ENCODE measurements at places on chromosomes 5 and 9. TPM values are rescaled to one million over a fixed set of nuclear protein-coding genes. Genes with fewer than 3 reads are reported as not detected.

GGTA1 gene
- total RNA-seq: 0.65 TPM

TUSC1 gene
- total RNA-seq: 12.5 TPM

N4BP3 gene
- 37.9 TPM for total RNA-seq

CAVIN4 gene
- 1.6 TPM for total RNA-seq

RNF224 gene
- total RNA-seq: under 0.01 TPM

ENG gene
- total RNA-seq: 209 TPM

IFNE gene
- total RNA-seq: 1.6 TPM

GRM6 gene
- not detected for total RNA-seq

SPATA31E1 gene
- total RNA-seq: not detected

ROR2 gene
- total RNA-seq: not detected

CORO2A gene
- total RNA-seq: 0.48 TPM

IFNK gene
- total RNA-seq: not detected

GRXCR2 gene
- total RNA-seq: not detected

IFNA8 gene
- not detected for total RNA-seq

PTTG1 gene
- 104 TPM for total RNA-seq

GPBP1 gene
- total RNA-seq: 48.0 TPM

FCN1 gene
- total RNA-seq: not detected

RPL35 gene
- total RNA-seq: 2,087 TPM

POLR3G gene
- 14.0 TPM for total RNA-seq

ITGA1 gene
- 22.7 TPM for total RNA-seq

GNAQ gene
- 54.2 TPM for total RNA-seq

SLC34A3 gene
- not detected for total RNA-seq

ATG12 gene
- total RNA-seq: 70.3 TPM
